PC-3 (cell line): ENCODE measurements at places on chromosomes 5 and 9.

- DNase-seq, result no peak
These were observed 169.0 kb downstream of the IRX2 start for GRCh38 chr5:2582507-2582906.

- no peak for DNase-seq
These were observed 296 bp downstream of the ZSWIM6 start for GRCh38 chr5:61332358-61332749.

GRCh38 chr9:114059047-114059803 is 18.9 kb downstream of the AMBP start:
- no peak for DNase-seq

GRCh38 chr5:175288048-175288621 is 155.8 kb downstream of the DRD1 start:
- DNase-seq, result peak; percentile 75

GRCh38 chr9:112042244-112042638 is 132.9 kb downstream of the SUSD1 start:
- DNase-seq, result no peak

GRCh38 chr9:99235926-99236634 is 14.0 kb downstream of the SEC61B start:
- no peak for DNase-seq

GRCh38 chr9:12640016-12640587 is 53.1 kb upstream of the TYRP1 start:
- peak; percentile 57 for DNase-seq

DNA sequence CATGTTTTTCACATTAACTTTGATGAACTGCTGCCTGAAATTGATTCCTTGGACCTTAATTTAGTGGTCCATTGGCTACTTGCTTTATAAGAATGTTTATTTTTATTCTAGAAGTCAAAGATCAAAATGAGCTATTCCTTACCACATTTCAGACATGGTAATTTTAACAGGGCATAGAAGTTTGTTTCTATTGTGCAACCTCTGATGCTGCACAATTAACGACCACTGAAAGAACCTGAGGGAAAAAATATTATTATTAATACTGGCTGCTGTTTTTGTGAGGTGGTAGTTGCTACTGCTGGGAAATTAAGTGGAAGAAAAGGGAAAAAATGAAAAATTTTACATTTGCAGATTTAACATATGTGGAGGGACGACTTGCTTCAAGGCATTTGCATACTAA is 37.9 kb upstream of the RAB3C start:
- no peak for DNase-seq

GRCh38 chr9:28378231-28378630 is 805.0 kb upstream of the C9orf72 start:
- DNase-seq, result no peak

GRCh38 chr9:129939431-129939830 is 103.6 kb downstream of the FNBP1 start:
- DNase-seq, result no peak

- DNase-seq, result no peak
These were observed 50.6 kb downstream of the LRRTM2 start for GRCh38 chr5:138824516-138824915.

DNA sequence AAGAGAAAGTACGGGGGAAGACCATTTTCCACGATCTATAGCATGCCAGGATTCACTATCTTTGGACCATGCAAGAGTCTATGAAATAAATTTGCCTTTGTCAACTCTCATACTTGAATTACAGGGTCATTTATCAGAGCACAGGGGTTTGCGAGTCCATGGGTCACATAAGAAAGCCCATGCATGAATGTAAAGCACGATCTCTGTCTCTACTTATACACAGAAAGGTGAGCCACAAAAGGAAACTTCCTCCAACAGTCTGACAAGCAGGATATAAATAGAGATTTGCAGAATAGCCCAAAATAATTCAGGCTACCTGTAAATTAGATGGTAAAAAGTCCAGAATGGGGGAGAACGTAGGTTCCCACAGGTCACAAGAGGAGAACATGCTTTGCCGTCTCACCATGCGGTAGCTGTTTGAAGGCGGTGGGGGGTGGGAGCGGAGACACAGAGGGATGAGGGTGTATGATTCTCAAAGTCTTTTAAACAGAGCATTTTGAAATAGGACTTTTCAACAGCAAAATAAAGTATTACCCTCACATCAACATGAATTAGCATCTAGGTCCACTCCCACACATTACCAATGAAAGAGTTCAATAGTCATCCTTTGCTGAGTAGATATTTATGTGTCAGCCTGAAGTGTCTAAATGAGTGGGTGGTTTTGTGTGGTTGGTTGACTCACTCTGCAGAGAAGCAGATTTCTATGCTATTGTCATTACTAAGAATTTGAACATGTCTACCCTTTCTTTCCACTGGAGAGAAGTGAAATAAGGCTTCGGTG is 279.7 kb downstream of the EBF1 start:
- peak; percentile 53 for DNase-seq

GRCh38 chr9:79604921-79605562 is 33.3 kb downstream of the TLE4 start:
- DNase-seq, result no peak

GRCh38 chr5:75052192-75053053 is at the start of gene GCNT4:
Gene GCNT4 (minus strand): TSS chr5:75052558. CDS start chr5:75030037, 22,521 bp downstream.
- DNase-seq, result peak; percentile 24

DNA sequence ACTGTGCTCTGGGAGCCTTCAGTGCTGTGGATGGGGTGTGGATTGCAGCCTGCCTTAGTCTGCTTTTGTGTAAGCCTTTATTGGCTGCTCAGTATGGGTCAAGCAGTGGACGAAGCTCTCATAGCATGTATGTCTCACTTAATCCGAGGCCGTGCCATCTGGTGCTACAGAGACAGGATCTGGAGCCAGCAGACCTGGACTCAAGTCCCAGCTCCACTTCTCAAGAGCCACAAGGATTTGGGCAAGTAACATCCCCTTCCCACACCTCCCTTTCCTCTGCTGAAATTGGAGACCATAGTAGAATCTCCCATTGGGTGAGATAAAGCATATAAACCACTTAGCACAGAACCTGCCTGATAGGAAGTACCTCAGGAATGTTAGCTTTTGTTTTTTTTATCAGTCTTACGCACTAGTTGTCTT is 23.4 kb upstream of the LECT2 start:
- DNase-seq, result no peak

- DNase-seq, result no peak
These were observed 391.8 kb downstream of the PRELID2 start for GRCh38 chr5:145443366-145443765.
